ENCODE measurements at places on chromosomes 12 and 14.
A peak's percentile ranks its signal among the peaks of the same experiment; 100 is the strongest.

DNA sequence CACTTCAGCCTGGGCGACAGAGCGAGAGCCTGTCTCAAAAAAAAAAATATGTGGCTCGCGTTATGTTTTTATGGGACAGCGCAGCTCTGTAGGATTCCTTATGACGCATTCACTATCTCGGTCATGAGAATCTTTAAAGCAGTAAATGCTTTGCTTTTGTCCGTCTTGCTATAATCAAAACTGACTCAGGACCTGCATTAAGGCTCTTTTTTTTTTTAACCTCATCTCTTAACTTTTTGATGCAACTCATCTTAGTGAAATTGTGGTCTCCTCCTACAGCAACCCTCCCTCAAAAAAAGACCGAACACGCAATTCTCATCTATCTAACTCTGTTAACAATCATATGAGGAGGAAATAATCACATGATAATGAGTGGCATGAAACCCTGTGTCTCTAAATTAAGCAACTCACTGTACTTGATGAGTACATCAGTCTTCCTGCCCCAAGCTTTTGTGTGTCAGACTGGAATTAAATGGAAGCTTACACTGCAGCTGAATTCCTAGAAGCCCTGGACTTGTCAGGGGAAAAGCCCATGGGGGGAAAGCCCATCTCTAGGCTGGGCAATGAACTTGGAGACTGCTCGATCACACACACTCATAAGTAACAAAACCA lies 4.3 kb downstream of the P2RX4 start:
- DNase-seq, result no peak

DNA sequence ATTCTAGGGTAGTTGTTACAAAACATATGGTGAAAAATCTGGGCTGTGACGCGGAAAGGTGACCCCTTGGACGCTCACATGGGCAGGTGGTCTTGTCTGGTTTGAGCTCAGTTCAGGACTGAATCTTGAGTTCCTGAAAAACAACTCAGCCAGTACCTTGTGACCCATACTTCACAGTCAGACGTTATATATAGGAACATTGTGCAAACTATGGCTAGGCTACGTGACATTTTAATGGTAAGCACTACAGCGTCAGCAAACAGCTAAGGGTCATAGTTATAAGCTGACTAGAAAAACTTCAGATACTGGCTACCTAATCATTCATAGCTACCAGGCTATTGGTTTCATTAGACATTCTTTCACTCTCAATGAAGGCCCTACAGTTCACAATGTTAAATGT lies 14.8 kb upstream of the EDDM3A start:
- DNase-seq, result no peak

GRCh38 chr14:58299401-58300330 lies 1.3 kb downstream of the ARID4A start:
- DNase-seq, result peak; percentile 29

DNA sequence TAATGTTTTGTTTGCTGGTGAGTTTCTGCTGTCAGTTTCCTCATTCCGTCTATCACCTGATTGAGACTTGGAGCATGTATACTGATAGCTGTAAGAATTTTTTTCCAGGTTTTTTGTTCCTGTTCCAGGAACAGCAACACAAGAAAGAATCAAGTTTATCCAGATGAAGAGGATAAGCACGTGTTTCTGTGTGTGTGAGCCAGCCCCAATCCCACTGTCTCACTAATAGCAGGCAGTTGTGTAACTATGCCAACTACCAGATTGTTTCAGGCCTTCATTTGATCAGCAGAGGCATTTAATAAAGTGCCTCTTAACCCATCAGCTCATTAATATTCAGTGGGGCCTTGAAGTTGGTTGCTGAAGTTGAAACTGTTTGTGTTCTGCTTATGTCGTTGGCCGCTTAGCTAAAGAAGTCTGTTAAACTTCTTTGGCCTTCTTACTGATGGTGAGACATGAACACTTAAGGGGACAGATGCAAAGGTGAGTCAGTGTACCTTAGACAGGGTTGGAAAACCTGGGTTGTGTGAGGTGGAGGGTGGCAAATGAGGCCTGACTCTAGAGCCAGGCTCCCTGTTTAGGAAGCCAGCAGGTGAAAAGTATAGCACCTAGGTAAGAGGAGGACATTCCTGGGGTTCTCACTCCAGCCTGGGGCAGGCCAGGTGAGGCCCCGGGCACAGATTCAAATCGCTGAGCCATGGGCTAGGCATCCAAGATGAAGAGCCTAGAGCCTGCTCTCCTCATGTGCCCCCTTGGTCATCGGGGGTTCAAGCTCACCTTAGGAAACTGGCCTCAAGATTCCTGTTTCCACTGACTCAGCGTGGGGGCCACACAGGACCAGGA lies 3.7 kb downstream of the ANKRD13A start:
- DNase-seq, result no peak

DNA sequence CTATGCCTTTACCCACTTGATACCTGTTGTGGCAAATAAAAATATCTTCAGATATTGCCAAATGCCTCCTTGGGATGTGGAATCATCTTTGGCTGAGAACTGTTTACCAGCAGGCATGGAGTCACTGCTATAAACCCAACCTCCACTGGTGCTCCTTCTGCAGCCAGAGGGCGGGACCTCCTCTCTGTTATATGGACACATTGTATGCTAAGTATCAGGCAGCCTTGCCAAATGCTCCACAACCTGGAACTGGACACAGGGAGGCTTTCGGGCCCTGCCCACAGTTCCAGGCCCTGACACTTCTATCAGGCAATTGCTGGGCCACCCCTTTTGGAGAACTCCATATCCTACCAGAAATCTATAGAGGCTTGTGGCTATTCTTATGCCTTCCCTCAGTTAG lies 201.0 kb downstream of the TMX1 start:
- DNase-seq, result no peak

GRCh38 chr12:46108721-46109120 lies 118.3 kb upstream of the SCAF11 start:
- no peak for DNase-seq

GRCh38 chr12:88579161-88579517 lies 1.1 kb downstream of the KITLG start:
- DNase-seq, result no peak

- DNase-seq, result no peak
Measured at GRCh38 chr14:55980970-55981369, 137.2 kb upstream of the PELI2 start.

DNA sequence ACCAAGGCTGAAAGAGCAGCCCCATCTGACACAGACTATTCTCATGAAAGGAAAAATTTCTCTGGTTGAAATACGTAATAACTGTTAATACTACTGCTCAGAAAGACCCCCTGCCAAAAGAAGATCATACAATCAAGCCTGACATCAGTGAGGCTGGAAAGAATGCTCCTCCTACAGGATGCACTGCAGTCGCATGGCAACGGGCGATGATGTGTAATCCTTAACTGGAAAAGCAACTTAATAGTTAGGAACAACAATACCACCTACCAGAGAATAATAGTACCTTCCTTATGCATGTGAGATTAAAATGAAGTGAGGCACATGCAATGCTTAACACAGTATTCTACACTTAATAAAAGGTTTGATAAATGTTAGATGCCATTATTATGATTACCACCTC lies 1.2 kb upstream of the GOLGA5 start:
- no peak for DNase-seq

GRCh38 chr14:68886109-68886434 lies 93.0 kb downstream of the ACTN1 start:
- no peak for DNase-seq

DNA sequence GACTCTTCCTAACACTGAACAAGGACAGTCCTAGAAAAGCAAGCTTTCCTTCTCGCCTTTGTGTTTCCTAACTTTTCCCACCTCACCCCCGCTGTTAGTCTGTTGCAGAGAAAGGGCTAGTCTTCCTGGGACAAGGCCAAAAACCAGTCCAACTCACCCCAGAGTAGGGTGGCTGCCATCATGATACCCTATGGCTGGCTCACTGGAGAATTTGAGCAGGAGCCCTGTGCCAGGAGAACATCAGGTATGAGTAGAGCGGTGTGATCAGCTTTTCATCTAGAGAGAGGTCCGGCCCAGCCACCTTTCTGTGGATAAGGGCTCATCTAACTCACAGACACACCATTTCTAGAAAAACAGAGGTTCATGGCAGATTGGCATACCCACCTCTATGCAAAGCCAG lies 16.7 kb upstream of the ZFP36L1 start:
- DNase-seq, result no peak

DNA sequence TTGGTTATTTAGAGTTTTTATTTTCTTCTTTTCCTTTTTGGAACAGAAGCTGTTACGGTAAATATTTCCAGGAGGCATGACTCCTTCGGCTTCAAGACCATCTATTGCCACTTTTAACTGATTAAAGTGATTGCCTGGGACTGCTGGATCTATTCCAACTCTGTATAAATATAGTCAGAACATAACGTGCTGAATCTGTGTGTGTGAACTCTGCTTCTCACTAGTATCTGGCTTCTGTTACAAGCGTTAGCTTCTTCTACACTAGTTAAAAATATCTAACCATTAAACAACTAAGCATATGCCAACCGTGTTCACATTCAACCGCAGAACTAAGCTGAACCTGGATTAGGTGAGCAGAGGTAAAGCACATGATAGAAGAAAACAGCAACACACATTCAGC lies 49.0 kb downstream of the TMTC1 start:
- DNase-seq, result no peak

- no peak for DNase-seq
Measured at GRCh38 chr12:54509617-54510016, 12.1 kb downstream of the NCKAP1L start.

- DNase-seq, result no peak
Measured at GRCh38 chr12:11598900-11599299, 50.6 kb upstream of the ETV6 start.

DNA sequence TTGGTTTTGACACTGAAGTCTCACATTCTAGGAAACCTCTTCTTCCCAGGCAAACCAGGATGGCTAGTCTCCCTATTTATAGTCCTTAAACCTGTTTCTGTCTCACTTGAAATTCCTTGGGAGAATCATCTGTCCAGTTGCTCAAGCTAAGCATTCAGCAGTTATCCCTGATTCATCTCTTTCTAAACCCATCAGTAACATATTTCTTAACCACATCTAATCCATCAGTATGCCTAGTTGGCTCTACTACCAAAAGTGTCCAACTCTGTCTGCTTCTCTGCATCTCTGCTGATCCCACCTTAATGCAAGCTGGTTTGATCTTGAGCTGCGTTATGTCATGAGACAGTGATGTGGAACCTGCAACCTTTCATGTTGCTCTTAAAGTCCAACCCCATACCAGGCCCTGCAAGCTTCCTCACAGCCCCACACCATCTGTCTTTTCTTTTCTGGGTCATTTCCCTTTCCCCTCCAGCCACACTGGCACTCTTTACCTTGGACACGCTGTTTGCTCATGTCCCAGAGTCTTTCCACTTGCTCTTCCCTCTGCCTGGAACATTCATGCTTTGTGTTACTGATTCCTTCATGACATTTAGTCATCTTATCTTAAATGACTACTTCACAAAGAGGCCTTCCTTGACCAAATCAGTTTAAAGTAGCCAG lies 380.8 kb upstream of the RGS6 start:
- no peak for DNase-seq

- no peak for DNase-seq
Measured at GRCh38 chr12:67689385-67689784, 40.8 kb downstream of the DYRK2 start.

DNA sequence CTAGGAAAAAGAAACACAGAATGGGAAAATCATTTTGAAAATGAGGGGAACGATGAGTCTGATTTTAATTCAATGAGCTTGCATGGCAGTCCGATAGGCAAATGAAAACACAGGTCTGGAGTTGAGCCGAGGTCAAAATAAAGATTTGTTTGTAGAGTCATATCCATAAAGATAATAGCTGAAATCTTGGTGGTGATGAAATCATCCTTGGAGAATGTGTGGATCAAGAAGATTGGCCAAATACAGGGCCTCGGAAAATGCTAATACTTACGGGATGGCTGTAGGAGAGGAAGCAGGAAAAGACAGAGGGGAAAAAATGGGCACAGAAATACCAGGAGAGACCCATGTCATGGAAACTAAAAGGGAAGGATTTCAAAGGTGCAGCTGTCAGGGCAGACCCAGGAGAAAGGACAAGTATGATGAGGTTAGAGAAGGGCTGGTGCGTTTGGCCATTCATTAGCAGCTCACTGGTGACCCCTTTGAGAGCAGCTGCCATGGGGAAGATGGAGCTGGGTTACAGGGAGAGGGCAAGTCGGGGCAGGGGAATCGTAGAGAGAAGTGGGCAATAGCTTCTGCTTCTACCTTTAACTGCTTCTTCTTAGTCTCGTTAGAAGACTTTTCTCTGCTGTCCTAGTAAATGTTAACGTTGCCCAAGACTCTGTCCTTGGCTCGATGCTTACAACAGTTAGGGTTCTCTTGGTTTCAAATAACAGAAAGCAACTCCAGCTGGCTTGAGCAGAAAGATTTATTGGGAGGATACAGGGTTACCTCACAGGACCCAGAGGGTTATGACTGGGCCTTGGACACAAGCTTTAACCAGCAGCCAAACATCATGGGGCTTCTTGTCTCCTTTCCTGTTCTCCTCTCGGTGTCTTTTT lies 161.8 kb downstream of the EFCAB11 start:
- DNase-seq, result peak; percentile 42

DNA sequence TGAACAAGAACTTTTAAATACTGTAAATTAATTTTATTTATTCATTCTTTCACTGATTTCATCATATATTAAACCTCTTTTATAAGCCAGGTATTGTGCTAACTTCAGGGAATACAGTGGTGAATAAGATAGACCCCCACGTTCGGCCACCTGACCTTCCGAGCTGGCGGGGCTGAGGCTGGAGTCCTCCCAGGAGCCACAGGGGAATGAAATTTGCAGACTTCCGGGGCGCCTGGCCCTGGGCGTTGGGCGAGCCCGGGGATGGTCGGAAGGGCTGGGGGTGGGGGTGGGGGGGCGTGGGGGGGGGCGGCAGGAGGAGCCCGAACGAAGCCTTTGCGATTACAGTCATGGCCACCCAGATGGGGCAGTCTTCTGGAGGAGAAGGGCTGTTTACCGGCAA lies 383.4 kb downstream of the PAWR start:
- DNase-seq, result no peak

- no peak for DNase-seq
Measured at GRCh38 chr14:49056021-49056420, 530.2 kb downstream of the RPS29 start.

GRCh38 chr14:99273766-99274345 lies 1.9 kb upstream of the BCL11B start:
- no peak for DNase-seq

GRCh38 chr14:41860586-41860985 lies 253.9 kb downstream of the LRFN5 start:
- DNase-seq, result no peak

DNA sequence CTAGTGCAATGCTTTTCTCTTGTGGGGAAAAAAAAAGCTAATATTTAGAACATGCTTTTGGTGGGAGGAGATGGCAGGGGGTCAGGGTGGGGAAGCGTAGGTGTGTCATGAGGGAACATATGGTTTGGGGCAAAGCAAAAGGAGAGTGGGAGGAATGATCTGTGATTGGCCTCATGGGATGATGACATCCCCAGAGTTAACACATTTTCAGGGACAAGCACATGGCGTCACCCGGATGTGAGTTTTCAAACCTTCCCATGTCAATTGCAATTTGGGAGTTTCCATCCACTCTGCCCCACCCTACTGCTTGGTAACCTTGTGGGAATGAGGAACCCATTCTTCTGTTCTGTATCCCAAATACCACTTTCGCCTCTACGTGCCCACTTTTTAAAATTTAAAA lies 164.2 kb downstream of the SSPN start:
- no peak for DNase-seq

Measured in right cardiac atrium (tissue), 5 donors.